Activated naive CD8-positive, alpha-beta T cell treated with anti-CD3 and anti-CD28 coated beads for 36 hours (primary cell): ENCODE measurements at places on chromosomes 2 and 18.

DNA sequence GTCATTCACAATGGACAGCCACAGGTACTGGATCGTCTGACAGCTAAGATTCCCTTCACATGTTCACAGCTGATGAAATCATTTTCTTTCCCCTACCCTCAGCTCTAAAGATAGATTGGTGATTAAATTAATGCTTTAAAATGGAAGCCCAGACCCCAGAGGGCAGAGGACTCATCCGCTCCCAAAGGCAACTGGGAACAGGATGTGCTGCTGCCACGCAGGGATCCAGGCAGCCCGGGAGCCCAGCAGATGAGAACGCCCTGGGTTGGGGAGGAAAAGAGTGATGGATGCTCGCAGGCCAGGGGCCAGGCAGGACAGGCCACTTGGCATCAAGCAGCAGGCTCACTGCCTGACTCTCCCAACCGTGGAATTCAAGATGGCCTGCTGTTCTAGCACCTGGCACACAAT, 41.3 kb downstream of the HDHD2 start:
- no peak for DNase-seq
- no peak overlapping the region for H3K27ac ChIP-seq
- peaks cover 2% of the 10 kb centered on the region for H3K36me3 ChIP-seq
- H3K4me3 ChIP-seq = no peak overlapping the region
- H3K27me3 ChIP-seq = no peaks in the 10 kb centered on the region

DNA sequence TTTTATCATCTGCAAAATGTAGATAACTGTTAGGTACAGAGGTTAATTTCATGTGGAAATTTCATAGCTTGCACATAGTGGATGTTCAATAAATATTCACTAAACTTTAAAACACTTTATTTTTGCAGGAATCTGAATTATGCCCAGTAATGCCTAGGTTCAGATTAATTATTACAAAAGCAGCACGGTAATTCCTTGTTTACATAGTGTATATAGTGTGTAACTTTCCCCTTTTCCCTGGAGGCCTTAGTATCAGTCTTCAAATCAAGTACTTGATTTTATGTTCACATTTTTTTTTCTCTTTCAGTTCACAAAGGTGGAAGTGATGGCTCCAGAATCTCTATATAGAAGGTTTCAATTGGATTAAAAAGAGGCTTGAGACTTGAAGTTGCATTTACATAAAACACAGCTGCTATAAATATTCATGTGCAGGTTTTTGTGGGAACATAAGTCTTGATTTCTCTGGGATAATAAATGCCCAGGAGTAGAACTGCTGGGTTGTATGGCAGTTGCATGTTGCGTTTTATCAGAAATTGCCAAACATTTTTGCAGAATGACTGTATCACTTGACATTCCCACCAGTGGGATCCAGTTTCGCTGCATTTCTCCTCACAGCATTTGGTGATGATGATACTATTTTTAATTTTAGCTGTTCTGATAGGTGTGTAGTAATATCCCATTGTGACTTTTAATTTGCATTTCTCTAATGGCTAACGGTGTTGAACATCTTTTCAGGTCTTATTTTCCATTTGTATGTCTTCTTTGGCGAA, 27.6 kb upstream of the LGALSL start:
- peaks cover 3% of the 10 kb centered on the region for H3K27me3 ChIP-seq
- no peak overlapping the region for H3K4me3 ChIP-seq
- H3K4me1 ChIP-seq = no peaks in the 10 kb centered on the region
- DNase-seq = no peak
- no peaks in the 10 kb centered on the region for H3K36me3 ChIP-seq

DNA sequence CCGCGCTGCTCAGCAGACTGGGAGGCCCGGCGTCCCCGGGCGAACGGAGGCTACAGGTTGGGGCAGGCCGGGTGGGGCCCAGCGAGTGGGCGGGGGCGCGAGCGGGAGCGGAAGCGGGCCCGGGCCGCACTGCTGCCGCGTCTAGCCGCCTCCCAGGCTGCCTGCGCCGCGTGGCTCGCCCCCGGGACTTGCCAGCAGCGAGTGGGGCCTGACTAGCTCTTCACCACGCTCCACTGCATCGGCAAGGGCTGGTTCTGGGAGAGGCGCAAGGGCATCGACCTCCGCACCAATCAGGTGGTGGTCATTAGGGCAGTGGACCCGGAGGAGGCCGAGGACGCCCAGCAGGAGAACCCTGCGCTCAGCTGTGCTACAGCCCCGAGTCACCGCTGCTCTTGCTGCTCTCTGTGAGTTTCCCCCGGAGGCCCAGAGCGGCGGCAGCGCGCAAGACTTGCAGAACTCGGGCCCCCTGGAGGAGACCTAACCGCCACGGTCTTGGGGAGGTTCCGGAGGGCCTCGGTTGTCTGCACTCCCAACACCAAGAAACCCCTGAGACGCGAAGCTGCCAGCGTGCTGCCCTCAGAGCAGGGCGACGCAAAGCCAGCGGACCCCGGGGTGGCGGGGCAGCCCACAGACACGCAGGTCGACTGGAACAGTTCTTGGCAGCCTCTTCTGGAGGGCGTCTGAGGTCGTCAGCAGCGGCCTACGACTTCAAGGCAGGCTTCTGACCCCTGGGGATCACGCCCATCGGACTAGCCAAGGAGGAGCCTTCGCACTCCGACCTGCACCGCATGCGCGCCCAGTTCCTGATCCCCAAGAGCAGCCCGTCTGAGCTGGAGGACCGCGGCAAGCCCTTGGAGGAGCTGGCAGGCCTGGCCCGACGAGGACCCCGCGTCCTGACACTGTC, 27.2 kb upstream of the PTPN2 start:
- H3K4me3 ChIP-seq = peak overlapping the region; percentile 52
- peaks cover 12% of the 10 kb centered on the region for H3K36me3 ChIP-seq
- peak; percentile 75 for DNase-seq

GRCh38 chr18:6610466-6610865, 119.0 kb upstream of the ARHGAP28 start:
- no peaks in the 10 kb centered on the region for H3K27me3 ChIP-seq
- DNase-seq = no peak
- no peaks in the 10 kb centered on the region for H3K4me1 ChIP-seq
- no peak overlapping the region for H3K27ac ChIP-seq
- no peaks in the 10 kb centered on the region for H3K36me3 ChIP-seq

DNA sequence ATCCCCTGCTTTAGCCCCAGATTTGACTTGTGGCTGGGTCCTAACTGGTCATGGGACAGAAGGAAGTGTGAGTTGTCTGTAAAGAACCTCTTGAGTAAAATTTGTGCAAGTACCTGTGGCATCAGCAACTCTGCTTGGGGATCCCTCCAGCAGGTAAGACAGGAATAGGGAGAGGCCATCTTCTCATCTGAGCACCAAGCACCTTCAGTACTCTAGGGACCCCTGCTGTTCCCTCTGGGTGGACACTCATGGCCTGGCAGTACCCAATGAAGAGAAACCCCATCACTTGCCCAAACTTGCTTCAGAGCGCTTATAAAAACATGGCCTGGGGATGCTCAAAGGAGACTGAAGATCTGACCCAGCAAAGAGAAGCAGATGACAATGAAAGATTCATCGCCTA, 297.8 kb downstream of the SP3 start:
- H3K27ac ChIP-seq = no peak overlapping the region
- no peak overlapping the region for H3K4me3 ChIP-seq
- DNase-seq = no peak
- H3K4me1 ChIP-seq = no peaks in the 10 kb centered on the region
- H3K36me3 ChIP-seq = no peaks in the 10 kb centered on the region
- H3K27me3 ChIP-seq = peaks cover 22% of the 10 kb centered on the region

DNA sequence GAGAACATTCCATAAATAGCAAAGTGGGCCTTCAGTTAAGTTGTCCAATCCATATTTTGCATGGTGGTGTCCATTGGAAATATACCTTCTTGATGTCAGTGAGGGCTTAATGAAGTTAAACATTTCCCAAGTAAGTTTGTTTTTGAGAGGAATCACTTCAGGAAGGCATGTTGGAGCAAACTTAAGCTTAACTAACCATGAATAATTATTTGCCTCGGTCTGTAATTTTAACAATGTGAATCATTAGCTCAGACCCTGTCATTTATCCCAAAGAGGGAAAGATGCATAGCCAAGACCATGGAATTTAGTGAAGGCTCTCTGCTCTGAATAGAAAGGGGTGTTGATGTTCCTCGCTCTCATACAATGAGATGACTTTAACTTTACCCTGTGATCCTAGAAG, 47.4 kb downstream of the SPATS2L start:
- DNase-seq = no peak
- peaks cover 4% of the 10 kb centered on the region for H3K27me3 ChIP-seq
- H3K27ac ChIP-seq = no peak overlapping the region
- H3K36me3 ChIP-seq = no peaks in the 10 kb centered on the region

DNA sequence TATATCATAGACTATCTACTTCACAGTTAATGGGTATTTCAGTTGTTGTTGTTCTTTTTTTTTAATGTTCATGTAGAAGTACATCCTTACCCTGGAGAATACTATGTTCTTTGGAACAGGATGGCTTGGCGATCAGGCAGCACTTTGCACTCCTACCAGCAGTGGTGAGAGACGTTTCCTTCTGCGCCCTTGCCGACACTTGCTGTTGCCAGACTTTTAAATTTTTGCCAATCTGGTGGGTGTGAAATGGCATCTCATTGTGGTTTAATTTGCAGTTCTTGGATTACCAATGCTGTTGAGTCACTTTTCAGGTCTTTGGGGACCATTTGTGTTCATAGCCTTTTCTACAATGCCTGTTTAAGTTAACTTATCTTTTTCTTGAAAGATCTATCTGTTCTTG, 197.3 kb downstream of the SH3RF3 start:
- H3K27me3 ChIP-seq = no peaks in the 10 kb centered on the region
- H3K4me1 ChIP-seq = peaks cover 7% of the 10 kb centered on the region
